Skin of body (tissue), 3 donors: ENCODE measurements at places on chromosomes 4 and X. TPM values are rescaled to one million over a fixed set of nuclear protein-coding genes. Genes with fewer than 3 reads are reported as not detected.

Gene FGD1
- total RNA-seq = 4.6 TPM

Gene MSX1
- 6.1 TPM for total RNA-seq

Gene GAGE10
- total RNA-seq = not detected

GRCh38 chr4:24408640-24409039, 175.7 kb downstream of the DHX15 start:
- DNase-seq = no peak

Gene RIPPLY1
- not detected for total RNA-seq

DNA sequence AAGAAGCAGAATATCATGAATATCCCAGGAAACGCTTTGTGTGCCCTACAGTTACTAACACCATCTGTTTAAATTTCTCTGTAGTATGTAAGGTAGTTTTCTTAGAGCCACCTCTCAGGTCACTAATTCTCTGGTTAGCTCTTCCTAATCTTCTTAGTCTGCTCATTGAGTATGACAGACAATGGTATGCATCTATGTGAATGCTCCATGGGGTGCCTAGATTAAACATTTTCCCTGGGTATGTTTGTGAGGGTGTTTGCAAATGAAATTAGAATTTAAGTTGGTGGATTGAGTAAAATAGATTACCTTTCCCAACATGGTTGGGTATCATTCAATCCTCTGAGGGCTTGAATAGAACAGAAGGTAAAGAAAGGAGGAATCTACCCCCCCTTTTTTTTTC, 233.0 kb downstream of the PCDH18 start:
- no peak for DNase-seq

GRCh38 chr4:143357161-143357845, 20.6 kb downstream of the GAB1 start:
- DNase-seq = no peak

Gene CTAG1B
- total RNA-seq = not detected

DNA sequence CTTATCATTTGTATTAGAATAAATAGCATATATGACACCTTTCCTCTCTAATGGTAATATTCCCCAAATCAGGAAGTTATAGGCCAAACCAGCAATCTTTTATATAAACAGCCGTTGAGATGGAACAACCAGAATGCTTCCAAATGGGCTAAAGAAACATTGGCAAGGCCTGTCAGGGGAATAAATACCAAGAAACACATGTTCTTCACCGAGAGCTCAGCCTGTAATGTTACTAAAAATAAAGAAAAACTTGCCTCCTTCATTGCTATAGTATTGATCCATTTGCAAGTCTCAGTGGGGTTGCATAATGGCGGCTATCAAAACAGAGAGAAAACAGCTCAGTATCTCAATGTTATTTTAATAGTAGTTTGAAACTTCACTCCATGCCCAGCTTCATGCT, 104.9 kb downstream of the FAM13A start:
- no peak for DNase-seq

Gene MYOZ2
- total RNA-seq = 21.2 TPM

Gene PLAC8
- 10.5 TPM for total RNA-seq

Gene SOWAHD
- total RNA-seq = 0.79 TPM

DNA sequence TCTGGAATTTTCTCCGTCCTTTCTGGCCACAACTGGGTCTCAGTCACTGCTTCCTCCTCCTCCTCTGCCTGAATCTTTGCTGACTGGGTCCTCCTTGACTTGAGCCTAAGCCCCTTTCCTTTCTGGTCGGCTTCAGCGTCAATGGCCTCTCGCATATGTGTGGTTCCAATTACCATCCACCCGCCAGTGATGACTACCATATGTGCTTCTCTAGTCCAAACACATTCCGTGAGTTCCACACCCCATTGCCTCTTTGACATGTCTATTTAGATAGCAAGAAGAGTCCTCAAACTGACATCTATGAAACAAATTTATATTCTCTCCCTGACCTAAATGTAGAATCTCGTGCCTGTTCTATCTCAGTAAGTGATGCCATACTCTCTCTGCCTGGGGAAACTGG, 19.8 kb downstream of the MXRA5 start:
- peak; percentile 53 for DNase-seq

Gene ARHGAP36
- total RNA-seq = 31.8 TPM

- DNase-seq = no peak
Measured at GRCh38 chr4:94342694-94343093, at the start of gene HPGDS. Gene HPGDS (minus strand): TSS chr4:94342836. CDS start chr4:94334629, 8,207 bp downstream.

DNA sequence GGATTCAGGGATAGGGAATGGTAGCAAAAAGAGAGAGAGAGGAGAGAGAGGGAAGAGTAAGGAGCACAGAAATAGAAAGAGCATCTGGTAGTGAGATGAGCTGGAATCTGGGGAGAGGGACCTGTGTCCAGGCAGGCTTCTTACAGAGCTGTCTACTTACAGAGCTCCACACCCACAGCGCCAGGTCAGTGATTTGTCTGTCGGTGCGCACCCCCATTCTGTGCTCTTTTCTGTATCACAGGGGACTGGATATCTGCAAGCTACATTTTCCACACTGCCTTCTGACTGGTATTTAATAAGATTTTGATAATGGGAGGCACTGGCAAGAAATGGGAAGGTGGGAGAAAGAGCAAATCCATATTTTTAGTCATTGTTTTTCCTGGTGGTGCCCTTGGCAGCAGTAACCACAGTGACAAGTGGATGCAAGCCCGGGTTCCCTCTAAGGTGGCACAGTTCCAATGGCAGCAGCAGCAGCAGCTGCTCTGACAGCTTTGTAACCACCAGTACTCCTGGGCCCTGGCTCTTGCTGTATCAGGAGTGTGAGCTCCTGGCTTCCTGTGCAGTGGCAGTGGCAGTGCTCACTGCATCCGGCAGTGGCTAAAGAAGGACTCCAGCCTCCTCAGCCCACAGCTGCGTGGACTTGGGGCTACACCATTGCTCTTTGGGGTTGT, 300.5 kb downstream of the TRIML1 start:
- no peak for DNase-seq

GRCh38 chr4:73978886-73979285, 2.9 kb downstream of the PF4 start:
- no peak for DNase-seq

Gene SPANXD
- not detected for total RNA-seq

Gene PNMA5
- not detected for total RNA-seq

- DNase-seq = no peak
Measured at GRCh38 chrX:68175562-68175961, 257.7 kb downstream of the OPHN1 start.

- no peak for DNase-seq
Measured at GRCh38 chr4:186891859-186892486, 168.3 kb upstream of the FAT1 start.

Gene OTOP1
- 0.39 TPM for total RNA-seq

Gene LEF1
- 38.1 TPM for total RNA-seq

Gene RBM46
- not detected for total RNA-seq

Gene PAGE5
- total RNA-seq = not detected

- no peak for DNase-seq
Measured at GRCh38 chrX:50920132-50920531, 9.6 kb downstream of the BMP15 start.

Gene ZNF732
- total RNA-seq = 4.5 TPM

DNA sequence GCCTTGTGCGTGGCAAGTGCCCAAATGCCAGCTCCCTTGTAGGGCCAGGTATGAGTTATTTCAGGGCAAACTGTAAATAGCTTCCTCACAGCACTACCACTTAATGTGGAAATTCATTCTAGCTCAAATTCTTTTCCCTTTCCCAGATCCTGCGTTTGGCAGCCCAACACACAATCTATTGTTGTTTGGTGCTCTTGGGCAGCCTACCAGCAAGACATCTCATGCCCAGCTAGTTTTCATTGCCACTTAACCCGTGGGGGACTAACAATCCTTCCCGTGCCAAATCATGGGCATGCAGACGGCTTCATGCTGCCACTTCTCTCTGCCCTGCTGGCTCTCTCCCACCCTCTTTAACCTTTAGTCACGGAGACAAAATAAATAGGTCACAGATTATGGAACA, 454.2 kb downstream of the GRIA2 start:
- DNase-seq = no peak

DNA sequence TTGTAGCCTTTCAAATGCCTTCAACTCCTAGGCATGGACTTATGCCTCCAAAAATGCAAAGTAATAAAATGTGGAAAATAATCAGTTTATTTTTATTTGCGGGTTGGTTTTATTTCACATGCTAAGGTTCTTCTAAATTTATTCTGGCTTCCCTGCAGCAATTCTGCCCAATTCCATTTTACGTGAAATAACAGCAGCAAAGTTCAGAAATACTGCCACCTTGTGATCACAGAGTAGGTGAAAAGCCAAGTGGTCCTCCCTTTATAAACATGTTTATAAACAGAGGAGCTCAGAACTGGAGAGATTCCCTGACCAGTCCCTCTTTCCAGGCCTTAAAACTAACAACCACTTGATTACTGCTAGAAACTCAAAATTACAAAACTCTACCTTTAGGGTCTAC, 14.7 kb upstream of the DCHS2 start:
- peak; percentile 31 for DNase-seq

GRCh38 chr4:76607846-76608245, 172.8 kb downstream of the SHROOM3 start:
- no peak for DNase-seq

Gene TRO
- 45.1 TPM for total RNA-seq

- DNase-seq = no peak
Measured at GRCh38 chr4:78311306-78311705, 240.3 kb upstream of the ANXA3 start.

DNA sequence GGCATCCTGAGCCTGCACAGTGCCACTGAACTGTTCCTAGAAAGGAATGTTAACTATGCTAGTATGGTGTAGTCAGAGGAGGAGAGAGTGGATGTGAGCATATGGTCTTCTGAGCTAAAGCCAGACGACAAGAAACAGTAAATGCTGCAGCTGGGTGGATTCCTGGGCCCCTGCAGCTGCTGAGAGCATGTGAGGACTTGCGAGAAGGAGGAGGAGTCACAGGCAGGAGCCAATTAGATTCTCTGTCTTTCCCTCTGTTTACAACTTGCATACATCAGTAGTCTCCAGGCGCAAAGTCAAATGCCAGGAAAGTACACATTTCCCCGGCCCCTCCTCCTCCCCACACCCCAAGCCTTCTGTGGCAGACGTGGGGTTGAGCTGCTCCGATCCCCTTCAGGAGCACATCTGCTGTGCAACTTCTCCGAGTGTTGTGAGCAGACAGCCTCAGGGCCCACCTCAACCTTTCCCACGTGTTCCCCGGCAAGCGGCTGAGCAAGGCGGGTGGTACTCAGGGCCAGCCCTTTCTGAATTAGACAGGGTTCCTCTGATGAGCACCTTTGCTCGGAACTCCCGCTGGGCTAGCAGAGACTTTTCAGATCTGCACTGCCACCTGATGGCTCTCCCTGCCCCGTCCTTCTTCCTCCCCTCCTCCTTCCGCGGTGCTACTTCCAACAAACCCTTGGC, 108.7 kb upstream of the ATP6AP2 start:
- peak; percentile 90 for DNase-seq

Gene SPATA4
- total RNA-seq = 0.10 TPM

Gene SH2D1A
- 0.59 TPM for total RNA-seq

DNA sequence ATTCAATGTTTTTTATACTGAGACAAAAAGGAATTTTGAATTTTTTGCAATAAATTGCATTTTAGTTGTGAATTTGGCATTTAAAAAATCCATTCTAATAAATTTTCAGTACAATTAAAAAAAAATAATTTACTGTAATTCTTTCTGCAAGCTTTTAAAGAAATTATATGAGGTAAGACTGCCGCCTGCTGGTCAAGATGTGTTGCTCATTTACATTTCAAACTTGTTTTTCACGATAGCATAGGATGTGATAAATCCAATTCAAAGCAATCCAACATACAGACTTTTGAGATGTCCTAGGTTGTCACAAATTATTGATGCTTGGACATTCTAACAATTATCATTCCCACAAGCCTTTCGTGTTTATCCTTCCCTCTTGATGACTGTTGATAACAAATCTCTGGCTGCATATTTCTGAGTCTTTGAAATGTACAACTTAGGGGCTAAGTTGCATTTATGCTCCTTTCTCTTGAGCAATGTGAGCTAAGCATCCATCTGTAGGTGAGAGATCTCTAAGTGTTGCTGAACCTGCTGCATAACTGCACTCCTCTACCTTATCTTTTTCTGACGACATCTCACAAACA, 21.7 kb upstream of the MFAP3L start:
- peak; percentile 7 for DNase-seq

Gene RNF128
- total RNA-seq = 4.2 TPM

Gene DUSP21
- not detected for total RNA-seq

DNA sequence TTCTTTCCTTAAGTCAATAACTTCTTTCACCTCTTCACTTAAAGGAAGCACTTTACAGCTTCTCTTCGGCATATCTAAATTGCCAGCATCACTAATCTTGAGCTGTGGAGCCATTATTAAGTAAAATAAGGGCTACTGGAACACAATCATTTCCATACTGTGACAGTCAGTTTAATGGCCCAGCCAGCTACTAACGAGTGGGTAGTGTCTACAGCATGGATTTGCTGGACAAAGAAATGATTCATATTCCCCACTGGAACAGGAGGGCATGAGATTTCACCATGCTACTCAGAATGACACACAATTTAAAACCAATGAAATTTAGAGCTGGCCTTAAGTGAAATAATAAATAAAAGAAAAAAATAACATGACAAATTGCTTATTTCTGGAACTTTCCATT, 72.1 kb downstream of the DDIT4L start:
- no peak for DNase-seq

- DNase-seq = no peak
Measured at GRCh38 chr4:151792995-151793394, 32.2 kb upstream of the GATB start.

DNA sequence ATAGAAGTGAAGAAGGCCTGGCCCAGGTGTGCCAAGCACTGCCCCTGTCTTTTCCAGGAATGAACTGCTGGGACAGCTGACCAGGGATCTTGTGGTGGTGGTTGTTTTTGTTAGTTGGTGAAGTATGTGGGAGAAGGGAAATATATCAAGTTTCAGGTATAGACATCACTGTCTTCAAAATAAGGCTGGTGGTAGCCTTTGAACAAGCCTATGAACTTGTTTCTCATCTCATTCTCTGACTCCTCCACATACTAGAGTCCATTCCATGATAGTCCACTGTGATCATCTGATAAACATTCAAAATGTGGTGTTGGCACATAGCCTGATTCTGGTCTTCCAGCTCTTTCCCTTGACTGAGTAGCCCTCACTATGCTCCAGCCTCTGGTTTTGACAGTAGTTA, 303.7 kb downstream of the CAMK2D start:
- no peak for DNase-seq

Gene NDP
- total RNA-seq = 3.6 TPM
